CD8-positive, alpha-beta memory T cell (primary cell): ENCODE measurements at places on chromosomes 3 and 15. TPM values are rescaled to one million over a fixed set of nuclear protein-coding genes. Genes with fewer than 3 reads are reported as not detected.

The C3orf70 gene
- total RNA-seq = 0.07 TPM

The GOLGA8S gene
- not detected for total RNA-seq

The RIOX2 gene
- 57.6 TPM for total RNA-seq

DNA sequence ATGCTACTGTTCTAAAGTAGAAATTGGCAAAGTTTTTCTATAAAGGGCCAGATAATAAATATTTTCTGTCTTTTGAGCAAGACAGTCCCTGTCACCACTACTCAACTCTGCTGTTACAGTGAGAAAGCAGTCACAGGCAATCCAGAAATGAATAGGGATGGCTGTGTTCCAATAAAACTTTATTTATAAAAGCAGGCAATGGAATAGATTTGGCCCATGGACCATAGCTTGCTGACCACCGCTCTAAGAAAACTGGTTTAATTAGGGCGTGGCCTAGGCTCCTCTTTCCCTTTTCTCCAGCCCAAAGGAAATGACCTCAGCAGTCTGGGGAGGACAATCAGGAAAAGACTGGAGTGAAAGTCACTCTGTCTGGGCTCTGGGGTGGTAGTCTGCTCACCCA is 183.8 kb downstream of the MEGF11 start:
- DNase-seq = no peak
- no peaks in the 10 kb centered on the region for H3K36me3 ChIP-seq
- H3K4me3 ChIP-seq = no peak overlapping the region
- H3K27ac ChIP-seq = no peak overlapping the region
- no peaks in the 10 kb centered on the region for H3K4me1 ChIP-seq

- DNase-seq = no peak
- H3K27me3 ChIP-seq = no peaks in the 10 kb centered on the region
- H3K4me3 ChIP-seq = peak overlapping the region; percentile 96
- H3K36me3 ChIP-seq = no peaks in the 10 kb centered on the region
- H3K27ac ChIP-seq = peak overlapping the region; percentile 99
Measured at GRCh38 chr3:101574388-101575112, 570 bp downstream of the PCNP start.

- DNase-seq = no peak
- no peak overlapping the region for H3K27ac ChIP-seq
- no peaks in the 10 kb centered on the region for H3K27me3 ChIP-seq
Measured at GRCh38 chr3:194683380-194683779, 2.3 kb upstream of the FAM43A start.

DNA sequence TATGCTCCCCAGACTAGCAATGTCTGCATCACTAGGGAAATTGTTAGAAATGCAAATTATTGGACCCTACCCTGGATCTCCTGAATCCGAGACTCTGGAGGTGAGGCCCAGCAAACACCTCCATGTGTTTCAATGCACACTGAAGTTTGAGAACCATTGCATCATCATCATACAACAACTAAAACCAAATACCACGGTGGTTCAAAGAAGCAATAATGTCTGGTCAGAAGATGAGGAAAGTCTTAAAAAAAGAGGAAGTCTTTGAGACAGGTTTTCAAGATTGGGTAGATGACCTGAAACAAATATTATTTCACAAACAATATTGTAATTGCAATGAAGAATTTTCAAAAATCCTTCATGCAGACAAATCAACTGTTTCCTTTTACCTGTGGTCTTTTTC is 60.3 kb upstream of the TRA2B start:
- H3K27me3 ChIP-seq = no peaks in the 10 kb centered on the region
- DNase-seq = no peak
- no peak overlapping the region for H3K27ac ChIP-seq
- H3K4me3 ChIP-seq = no peak overlapping the region

DNA sequence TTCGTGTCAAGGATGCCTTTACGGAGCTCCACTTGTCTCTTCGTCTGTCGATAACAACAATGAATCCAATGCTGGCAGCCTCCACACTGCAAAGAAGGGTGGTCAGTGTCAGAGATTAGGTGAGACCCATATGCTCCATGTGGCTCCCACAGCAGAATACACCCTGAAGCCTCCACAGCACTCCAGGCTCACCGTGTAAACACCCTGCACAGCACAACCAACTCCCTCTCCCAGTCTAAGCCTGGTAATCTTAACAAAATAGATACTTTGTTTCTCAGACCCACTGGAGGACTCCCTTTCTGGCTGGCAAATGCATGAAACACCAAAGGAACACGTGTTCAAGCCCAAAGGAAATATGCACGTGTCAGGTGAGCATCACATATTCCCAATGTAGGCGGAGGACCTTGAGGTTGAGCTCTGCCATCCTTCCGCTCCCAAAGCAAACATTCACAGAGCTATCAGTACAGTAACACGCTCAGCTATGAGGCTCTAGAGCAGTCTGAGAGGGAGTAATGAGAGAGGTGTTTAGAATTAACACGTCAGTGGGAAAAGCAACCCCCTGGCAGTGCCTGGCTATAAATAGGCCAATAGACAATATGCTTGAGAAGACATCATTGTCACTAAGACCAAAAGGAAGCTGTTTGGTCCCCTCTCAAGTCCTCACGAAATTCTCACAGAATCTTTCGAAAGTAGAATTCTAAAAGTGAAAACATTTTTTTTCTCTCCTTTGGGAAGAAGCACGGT is 86.7 kb downstream of the MCF2L2 start:
- no peak overlapping the region for H3K4me3 ChIP-seq
- no peak for DNase-seq
- no peak overlapping the region for H3K27ac ChIP-seq
- no peaks in the 10 kb centered on the region for H3K4me1 ChIP-seq
- no peaks in the 10 kb centered on the region for H3K27me3 ChIP-seq
- H3K36me3 ChIP-seq = no peaks in the 10 kb centered on the region

- H3K27me3 ChIP-seq = no peaks in the 10 kb centered on the region
- no peaks in the 10 kb centered on the region for H3K36me3 ChIP-seq
- H3K27ac ChIP-seq = no peak overlapping the region
Measured at GRCh38 chr3:117660941-117661817, 951.6 kb downstream of the TUSC7 start.

DNA sequence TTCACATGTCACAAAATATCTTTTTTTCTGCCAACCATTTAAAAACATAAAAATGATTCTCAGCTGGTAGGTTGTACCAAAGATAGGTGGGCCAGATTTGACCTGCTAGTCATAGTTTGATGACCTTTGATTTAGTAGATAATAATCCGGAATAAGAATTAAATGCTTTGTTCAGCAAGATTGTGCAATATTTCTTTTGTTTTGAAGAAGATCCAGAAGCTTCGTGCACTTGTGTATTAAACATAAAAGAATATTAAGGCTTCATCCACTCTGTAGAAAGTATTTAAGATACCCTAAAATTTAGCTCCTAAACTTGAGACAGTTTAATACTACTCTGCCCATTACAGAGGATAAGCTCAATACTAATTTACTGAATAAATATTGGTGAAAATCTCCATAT is 258.4 kb downstream of the ADAMTSL3 start:
- no peaks in the 10 kb centered on the region for H3K4me1 ChIP-seq
- H3K27me3 ChIP-seq = no peaks in the 10 kb centered on the region
- no peak overlapping the region for H3K4me3 ChIP-seq
- DNase-seq = no peak
- no peak overlapping the region for H3K27ac ChIP-seq
